ENCODE measurements at places on chromosomes 1 and 21. TPM values are rescaled to one million over a fixed set of nuclear protein-coding genes. Genes with fewer than 3 reads are reported as not detected.

DNA sequence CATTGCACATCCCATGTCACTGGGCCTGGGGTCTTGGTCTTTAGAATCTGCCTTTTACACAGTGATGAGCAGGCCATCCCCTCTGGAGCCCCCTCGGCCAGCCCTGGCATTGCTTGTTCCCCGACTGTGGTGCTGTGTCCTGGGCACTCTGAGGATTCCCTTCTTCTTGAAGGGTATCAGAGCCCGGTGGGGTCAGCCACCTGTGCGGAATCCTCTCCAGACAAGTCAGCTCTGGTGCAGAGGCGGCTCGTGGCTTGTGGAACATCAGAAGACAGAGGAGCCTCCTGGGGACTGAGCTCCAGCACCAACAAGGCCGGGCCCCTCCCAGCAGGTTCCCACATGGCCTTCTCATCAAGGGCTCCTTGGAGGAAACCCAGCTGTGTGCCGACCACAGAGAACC, 57.9 kb upstream of the AJAP1 start:
- H3K4me3 ChIP-seq: no peak overlapping the region
- H3K4me1 ChIP-seq: no peaks in the 10 kb centered on the region
- peaks cover 52% of the 10 kb centered on the region for H3K36me3 ChIP-seq
- H3K27ac ChIP-seq: no peak overlapping the region
- H3K27me3 ChIP-seq: peaks cover 7% of the 10 kb centered on the region

TNFRSF4 gene
- not detected for total RNA-seq

- H3K4me3 ChIP-seq: no peak overlapping the region
- no peak for DNase-seq
- peaks cover 4% of the 10 kb centered on the region for H3K4me1 ChIP-seq
- no peaks in the 10 kb centered on the region for H3K36me3 ChIP-seq
Observed at GRCh38 chr1:241738284-241739078, 86.4 kb downstream of the WDR64 start.

SLC5A3 gene
- total RNA-seq: 14.8 TPM

MPC2 gene
- total RNA-seq: 35.2 TPM

HSPB7 gene
- total RNA-seq: 0.21 TPM

DNA sequence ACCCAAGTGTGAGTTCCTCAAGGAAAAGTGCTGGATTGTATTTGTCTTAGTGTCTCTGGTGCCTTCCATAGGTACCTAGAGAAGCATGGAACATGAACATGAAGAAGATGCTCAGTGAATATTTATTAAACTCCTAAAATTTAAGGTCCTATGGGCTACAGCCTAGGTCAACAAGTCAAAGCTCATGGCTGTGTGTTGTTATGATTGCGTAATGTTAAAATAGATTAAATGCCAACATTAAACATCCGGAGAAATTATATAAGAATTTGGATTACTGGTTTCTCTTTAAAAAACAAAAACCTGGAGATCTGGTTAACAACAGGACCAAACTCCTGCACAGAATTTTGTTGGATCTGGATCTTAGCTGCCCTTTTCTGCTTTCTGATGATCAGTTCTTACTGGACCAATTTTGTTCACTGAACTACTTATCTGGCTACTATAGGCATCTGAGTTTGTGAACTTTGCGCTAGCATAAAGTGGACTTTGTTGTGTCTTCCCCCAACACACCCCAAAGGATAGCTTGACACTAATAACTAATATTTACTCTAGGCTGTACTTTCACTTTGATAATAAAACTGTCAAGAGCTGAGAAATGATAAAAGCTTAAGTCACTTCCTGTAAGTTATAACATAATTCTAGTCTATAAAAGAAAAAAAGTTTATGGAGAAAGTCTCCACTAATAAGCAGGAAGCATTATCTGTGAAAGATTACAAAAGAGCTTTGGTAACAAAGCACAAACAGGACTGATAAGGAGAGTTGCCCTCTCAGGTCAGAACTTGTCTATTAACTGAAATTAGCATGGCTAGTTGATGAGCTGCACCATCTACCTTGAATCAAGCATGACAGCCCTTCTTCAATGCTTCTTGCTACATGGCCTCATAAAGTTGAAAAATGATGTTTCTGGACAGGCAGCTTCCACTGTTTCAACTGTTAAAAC, 20.7 kb downstream of the F5 start:
- H3K27me3 ChIP-seq: no peaks in the 10 kb centered on the region
- no peak for DNase-seq
- no peak overlapping the region for H3K4me3 ChIP-seq
- no peak overlapping the region for H3K27ac ChIP-seq
- no peaks in the 10 kb centered on the region for H3K4me1 ChIP-seq

GRCh38 chr1:218946147-218946546, 227.5 kb upstream of the LYPLAL1 start:
- no peaks in the 10 kb centered on the region for H3K27me3 ChIP-seq
- H3K4me3 ChIP-seq: no peak overlapping the region
- no peak for DNase-seq
- no peak overlapping the region for H3K27ac ChIP-seq

DNA sequence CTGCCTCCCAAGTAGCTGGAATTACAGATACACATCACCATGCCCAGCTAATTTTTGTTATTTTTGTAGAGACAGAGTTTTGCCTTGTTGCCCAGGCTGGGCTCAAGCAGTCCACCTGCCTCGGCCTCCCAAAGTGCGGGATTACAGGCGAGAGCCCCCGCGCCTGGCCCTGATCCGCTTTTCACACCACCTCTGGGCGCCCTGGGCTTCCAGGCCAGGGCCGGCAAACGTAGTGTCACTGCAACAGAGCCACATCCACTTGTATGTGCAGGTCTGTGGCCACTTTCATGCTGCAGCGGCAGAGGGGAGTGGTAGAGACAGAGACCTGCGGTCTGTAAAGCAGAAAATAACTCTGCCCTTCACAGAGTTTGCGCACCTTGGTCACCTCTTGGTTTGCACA, 29.5 kb downstream of the RRP1B start:
- peaks cover 75% of the 10 kb centered on the region for H3K36me3 ChIP-seq
- H3K4me3 ChIP-seq: no peak overlapping the region
- H3K27ac ChIP-seq: no peak overlapping the region
- H3K4me1 ChIP-seq: no peaks in the 10 kb centered on the region
- H3K27me3 ChIP-seq: no peaks in the 10 kb centered on the region

RPTN gene
- not detected for total RNA-seq

SPATA17 gene
- total RNA-seq: 0.46 TPM

- peaks cover 44% of the 10 kb centered on the region for H3K4me1 ChIP-seq
- peaks cover 18% of the 10 kb centered on the region for H3K27me3 ChIP-seq
- H3K4me3 ChIP-seq: peak overlapping the region; percentile 69
- H3K27ac ChIP-seq: peak overlapping the region; percentile 91
- DNase-seq: no peak
Observed at GRCh38 chr1:8879922-8880676, 1.6 kb upstream of the ENO1 start.
